ENCODE measurements at places on chromosomes 2 and 18.

- DNase-seq, result no peak
These were observed 331.6 kb downstream of the CCDC85A start for GRCh38 chr2:56515399-56515798.

GRCh38 chr2:197704434-197705120 lies 592 bp upstream of the MARS2 start:
- no peak for DNase-seq

DNA sequence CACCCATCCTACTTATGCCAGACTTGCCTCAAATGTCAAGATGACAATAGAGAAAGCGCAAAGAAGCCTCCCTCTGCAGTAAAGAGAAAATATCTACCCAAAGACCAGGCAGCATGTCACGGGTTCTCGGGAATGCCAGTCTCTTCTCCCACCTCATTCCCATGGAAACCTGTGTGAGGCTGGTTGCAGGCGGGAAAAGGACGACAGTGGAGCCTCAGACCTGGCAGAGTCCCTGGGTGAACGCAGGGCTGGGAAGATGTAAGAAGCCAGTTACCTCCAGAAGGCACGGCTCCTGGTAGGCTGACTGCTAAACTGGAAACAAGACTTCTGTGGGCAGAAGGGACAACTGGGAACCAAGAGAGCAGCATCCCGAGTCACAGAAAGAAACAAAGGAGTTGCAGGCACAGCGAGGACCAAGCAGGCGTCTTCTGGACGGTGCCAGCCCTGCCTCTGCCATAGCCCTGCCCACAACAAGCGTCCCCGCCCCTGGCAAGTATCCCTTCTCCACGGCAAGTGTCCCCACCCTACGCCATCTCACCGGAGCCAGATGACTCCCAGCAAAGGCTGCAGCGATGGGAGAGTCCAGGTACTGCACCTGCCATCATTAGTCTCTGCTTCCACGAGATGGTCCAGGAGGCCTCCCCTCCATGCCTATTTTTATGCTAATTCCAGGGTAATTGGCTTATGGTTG lies 440.8 kb upstream of the MYT1L start:
- no peak for DNase-seq

DNA sequence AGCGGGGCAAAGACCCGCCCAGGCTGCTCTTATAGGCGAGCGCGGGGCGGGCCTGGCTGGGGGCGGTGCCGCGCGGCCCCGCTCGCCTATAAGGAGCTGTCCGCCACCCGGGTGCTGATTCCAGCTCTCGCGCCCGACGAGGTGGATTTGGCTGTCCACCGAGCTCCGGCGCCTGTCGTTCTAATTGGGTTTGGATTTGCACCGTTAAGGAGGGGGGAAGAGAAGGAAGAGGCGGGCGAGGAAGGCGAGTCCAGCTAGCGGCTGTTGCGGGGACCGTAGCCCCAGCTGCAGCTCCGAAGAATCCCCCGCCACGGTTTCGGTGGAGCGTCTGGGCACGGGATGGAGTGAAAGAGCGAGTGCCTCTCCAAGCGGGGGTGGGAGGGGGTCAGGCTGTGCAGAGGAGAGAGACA lies at the start of gene CNTNAP5:
CNTNAP5 (plus strand) TSS at position 117 of the 410 bp plus-strand sequence. CDS start 364 bp downstream, outside the sequence.
- peak; percentile 12 for DNase-seq

- DNase-seq, result no peak
These were observed 2.9 kb upstream of the LPIN2 start for GRCh38 chr18:3015851-3016250.

DNA sequence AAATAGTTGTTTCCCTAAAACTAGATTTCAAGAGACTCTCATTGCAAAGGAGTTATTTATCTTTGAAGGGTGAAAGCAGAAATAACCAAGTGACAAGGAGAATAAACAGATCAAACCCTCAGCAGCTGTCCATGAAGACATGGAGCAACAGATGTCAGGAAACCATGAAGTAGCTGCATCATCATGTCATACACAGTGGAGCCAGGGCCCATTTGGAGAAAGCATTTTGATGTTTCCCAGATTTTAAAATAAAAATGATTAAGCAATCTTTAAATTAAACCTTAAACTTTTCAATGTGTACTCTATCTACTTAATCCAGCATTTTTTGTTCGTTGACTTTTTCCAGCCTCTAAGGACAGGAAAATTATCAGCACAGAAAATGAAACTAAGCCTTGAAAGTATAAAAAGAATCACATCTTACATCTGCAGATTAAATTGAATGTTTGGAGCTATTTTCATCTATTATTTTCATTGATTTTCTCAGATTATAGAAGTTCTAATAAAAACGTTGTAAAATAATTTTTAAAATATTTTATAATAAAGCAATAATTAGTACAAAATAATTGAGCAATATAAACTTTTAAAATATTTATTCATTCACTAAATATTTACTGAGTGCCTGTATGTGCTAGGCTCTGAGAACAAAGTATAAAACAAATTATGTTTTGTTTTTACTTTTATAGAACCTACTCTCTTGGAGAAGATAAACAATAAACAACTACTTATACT lies 860.1 kb downstream of the BCL11A start:
- DNase-seq, result no peak

Data from C1 segment of cervical spinal cord (tissue), 14 donors.